Left renal pelvis (tissue), 4 donors: ENCODE measurements at places on chromosomes 7 and 10. TPM values are rescaled to one million over a fixed set of nuclear protein-coding genes. Genes with fewer than 3 reads are reported as not detected.

MAGI2 gene
- 8.3 TPM for polyA plus RNA-seq

KCNMA1 gene
- polyA plus RNA-seq, result 4.3 TPM

SEMA3C gene
- polyA plus RNA-seq, result 55.0 TPM

MARVELD1 gene
- polyA plus RNA-seq, result 46.6 TPM

SKIDA1 gene
- 11.7 TPM for polyA plus RNA-seq

CAMK1D gene
- polyA plus RNA-seq, result 20.6 TPM

C10orf53 gene
- not detected for polyA plus RNA-seq

DRGX gene
- not detected for polyA plus RNA-seq

WAC gene
- 142 TPM for polyA plus RNA-seq

HOXA1 gene
- 2.7 TPM for polyA plus RNA-seq

AKR1C4 gene
- not detected for polyA plus RNA-seq
